ENCODE measurements at places on chromosomes 6 and 20.

GRCh38 chr6:15770347-15771143 is 107.7 kb upstream of the DTNBP1 start:
- DNase-seq = no peak

DNA sequence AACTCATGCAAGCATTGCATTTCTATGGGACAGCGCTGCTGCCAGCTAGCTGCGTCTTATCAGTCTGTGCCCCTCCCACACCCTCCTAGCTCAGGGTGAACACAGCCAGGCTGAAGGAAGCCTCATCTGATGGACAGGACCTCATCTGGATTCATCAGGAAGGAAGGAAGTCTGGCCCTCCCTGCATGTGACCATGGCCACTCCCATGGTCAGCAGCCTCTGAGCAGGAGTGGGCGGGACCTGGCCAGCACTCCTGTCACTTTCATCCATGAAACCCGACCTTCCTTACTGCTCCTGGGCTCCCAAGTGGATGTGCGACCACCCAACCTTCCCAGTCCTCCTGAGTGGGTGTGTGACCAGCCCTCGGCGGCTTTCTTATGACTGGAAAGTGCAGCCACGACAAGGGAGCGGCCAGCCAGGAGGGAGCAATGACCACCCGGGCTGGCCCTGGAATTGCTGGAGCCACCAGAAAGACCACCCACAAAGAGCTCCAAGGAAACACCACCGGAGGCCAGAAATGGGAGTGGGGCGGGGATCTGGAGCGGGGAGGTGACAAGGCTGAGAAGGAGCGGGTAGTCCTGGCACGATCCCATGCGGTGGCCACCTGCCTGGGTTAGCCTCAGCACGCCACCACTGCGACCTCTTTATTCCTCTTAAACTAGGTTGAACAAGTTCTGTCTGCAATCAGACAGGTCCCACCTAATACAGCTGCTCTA is 241.2 kb downstream of the TTLL2 start:
- no peak for DNase-seq

GRCh38 chr20:11221046-11221445 is 547.2 kb upstream of the JAG1 start:
- DNase-seq = no peak

DNA sequence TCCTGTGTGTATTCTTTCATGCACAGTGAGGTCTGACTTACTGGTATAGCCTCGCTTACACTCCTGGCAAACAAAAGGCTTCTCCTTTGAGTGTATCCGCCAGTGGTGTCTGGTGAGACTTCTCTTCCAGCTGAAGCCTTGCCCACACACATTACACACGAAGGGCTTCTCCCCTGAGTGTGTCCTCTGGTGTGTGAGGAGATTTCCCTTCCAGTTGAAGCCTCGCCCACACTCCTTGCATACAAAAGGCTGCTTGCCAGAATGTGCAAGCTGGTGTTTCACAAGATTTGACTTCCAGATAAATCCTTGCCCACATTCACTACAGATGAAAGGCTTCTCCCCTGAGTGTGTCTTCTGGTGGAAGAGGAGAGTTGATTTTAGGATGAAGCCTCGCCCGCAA is 21.5 kb downstream of the ZNF337 start:
- DNase-seq = no peak

GRCh38 chr20:61850926-61851900 is 214.5 kb downstream of the TAF4 start:
- no peak for DNase-seq

- no peak for DNase-seq
Measured at GRCh38 chr20:16412906-16413305, 160.3 kb downstream of the KIF16B start.

DNA sequence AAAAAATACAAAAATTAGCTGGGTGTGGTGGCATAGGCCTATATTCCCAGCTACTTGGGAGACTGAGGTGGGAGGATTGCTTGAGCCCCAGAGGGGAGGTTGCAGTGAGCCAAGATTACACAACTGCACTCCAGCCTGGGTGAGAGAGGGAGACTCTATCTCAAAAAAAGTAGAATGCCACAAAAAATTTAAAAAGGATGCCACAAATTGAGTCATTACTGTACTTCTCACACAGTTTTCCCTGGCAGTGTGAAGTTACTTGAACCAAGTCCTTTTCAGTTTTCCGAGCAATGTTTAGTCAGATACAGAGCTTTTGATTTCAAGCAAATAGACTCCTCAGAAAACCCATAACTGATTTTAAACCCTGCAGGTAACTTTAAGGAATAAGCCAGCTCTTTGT is 53.3 kb downstream of the TNFRSF21 start:
- DNase-seq = no peak

- no peak for DNase-seq
Measured at GRCh38 chr6:144647971-144648651, 363.0 kb downstream of the UTRN start.

GRCh38 chr20:38121741-38122140 is 43.3 kb downstream of the TGM2 start:
- DNase-seq = no peak

DNA sequence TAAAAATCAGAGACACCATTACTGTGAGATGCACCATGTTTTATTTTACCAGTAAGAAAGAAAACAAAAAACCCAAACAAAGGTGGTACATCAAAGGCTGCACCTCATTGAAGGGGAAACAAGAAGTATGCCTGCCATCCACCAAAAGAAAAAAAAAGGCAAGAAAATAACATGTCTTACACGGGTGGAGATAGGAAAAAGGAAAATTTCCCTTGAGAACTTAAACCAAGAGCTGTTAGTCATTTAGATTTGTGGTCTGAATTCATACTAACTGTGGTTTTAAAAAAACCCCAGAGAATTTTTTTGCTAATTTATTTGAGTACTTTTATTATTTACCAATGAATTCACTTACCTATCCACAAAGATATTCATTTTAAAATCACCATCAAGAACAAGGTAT is 144.0 kb downstream of the LRRC1 start:
- no peak for DNase-seq

- DNase-seq = no peak
Measured at GRCh38 chr6:111691345-111692225, 85.9 kb upstream of the TRAF3IP2 start.

DNA sequence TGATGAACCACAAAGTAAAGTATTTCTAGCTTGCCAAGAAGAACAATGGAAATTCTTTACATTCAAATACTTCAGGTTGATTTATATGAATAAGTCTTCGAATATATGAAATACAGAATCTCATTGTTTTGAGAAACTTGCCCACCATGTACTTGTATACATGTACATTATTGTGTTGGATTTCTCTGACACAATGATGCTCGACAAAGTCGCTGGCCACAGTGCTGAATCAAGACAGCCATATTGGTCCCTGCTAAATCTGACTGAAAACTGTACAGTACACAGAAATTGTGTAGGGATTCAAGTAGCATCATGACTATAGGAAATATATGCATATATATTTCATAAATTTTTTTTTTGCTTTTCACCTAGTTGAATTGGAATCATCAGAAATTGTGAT is 13.1 kb upstream of the LIN28B start:
- DNase-seq = no peak

DNA sequence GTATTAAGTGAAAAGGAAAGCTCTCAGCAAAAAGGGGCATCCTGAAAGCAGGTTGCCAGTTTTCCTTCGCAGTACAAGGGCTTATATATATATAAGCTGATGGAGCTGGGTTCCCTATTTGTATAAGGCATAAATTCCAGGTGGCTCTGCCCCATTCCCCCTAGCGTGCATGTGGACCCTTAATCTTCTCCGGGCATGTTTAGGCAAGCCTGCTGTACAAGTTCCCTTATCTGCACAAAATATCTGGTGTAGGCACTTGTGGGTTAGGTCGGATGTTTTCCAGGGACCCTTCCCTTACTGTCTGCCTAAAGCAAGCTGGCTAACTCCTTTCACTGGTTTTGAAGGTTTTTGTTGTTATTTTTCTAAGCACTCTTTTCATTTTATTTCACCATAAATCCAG is 140.7 kb downstream of the FUT9 start:
- no peak for DNase-seq

DNA sequence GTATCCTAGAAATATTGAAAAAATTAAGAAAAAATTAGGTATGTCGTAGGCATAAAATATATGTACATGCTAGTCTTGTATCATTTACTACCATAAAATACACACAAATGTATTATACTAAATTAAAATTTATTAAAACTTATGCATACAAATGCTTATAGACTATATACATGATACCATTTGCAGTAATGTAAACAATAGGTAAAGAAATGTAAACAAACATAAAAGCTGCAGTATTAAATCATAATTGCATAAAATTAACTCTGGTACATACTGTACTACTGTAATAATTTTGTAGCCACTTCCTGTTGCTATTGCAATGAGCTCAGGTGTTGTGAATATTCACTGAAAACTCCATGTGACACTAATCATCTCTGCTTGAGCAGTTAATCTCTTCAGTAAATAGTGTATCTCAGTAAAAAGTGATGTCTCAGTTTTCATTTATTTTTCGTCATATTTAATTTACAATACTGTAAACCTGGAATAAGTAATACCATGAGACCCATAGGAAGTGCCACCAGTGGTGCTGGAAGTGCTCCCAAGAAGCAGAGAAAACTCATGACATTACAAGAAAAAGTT is 29.3 kb downstream of the RALGAPB start:
- DNase-seq = no peak

DNA sequence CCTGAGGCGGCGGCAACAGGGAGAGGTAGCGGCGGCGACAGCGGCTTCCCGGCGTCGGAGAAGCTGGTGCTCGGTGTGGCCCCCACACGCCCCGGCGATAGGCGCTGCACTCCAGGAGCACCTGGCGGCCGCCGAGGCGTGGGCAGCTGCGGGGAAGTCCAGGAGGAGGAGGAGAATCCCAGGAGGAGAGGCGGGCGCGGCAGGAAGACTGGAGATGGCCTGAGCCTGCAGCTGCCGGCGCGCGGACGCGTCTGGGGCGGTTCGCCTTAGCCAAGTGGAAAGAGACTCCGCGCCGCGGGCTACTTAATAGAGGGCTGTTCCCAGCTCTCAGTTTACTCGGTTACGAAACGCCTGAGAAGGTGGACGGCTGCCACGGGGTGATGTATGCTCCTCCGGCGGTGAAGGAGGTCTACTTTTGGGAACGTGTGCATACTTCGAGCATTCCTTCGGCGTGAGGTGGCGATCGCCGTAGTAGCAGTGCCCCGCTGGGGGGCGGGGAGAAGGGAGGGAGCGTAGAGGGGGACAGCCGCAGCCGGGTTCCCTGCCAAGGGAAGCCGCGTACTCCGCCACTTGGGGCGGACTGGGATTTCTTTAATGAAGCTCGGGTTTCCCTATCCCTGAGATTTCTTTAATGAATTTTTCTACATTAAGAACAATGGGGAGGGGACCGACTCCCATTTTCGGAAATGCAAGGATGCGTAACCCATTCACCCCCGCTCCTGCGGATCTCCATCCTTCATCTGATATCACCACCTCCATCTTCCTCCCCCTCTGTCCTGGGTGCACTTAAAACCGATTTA is at the start of gene COL12A1:
COL12A1 (minus strand) TSS at position 278 of the 800 bp plus-strand sequence. CDS start 3,261 bp downstream, outside the sequence.
- DNase-seq = no peak

GRCh38 chr20:35489717-35490116 is 34.3 kb downstream of the CEP250 start:
- DNase-seq = no peak

DNA sequence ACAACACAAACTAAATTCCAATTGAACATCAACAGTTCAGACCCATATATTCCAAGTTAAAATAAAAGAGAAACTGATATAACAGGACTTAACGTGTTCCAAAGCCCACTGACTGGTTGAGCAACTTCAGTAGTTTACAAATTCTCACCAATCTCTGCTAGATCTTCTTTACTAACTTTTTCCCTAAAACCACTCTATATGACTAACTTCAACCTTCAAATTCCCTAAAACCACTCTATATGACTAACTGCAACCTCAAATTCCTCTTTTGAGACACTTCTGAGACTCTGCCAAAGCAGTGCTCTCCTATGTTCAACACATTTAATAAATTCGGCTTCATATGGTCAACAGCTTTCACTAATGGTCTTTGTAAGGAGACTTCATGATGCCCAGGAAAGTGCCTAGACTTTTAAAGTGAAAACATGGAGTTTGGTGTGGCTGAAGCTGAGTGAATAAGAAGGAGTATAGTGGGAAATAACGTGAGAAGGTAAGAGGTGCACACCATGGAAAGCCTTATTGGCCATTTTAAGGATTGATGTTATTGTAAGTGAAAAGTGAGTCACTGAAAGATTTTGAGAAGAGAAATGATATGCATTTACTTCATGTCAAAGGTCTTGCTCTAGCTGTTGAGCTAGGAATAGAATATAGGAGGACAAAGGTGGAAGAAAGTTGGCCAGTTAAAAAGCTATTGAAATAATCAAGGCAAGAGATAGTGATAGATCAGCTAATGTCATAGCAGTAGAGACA is 134.0 kb upstream of the HCRTR2 start:
- DNase-seq = no peak

DNA sequence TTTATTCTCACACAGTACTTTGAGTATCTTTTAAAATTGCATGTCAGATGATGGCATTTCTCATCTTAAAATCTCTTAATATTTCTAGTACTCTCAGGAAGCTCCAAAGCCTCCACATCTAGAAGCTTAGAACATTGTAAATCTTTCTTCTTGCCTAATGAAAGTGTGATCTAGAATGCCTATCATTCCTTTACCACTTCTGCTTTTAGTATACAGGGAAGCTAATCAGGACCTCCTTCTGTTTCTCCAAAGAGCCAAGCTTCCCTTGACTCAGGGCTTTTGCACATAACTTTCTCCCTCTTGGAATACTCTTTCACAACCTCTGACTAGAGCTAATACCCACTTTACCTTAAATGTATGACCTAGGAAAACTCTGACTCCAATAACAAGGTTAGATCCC is 7.5 kb upstream of the ELOVL4 start:
- no peak for DNase-seq

DNA sequence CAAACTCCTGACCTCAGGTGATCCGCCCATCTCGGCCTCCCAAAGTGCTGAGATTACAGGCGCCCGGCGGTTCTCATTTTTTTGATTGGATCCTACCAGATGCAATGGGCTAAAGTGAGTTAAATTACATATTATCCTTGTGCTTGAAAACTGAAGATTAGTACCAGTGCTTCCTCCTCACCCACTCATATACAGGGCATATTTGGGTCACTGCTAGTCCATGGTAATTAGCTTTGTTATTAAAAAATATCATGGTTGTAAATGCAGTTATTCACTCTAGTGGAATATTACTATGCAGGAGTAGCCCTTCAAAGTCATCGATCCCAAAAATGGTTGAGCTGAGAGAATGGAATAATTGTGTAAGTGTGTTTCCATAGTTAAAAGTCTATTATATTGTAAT is 26.5 kb downstream of the ZNF292 start:
- no peak for DNase-seq

DNA sequence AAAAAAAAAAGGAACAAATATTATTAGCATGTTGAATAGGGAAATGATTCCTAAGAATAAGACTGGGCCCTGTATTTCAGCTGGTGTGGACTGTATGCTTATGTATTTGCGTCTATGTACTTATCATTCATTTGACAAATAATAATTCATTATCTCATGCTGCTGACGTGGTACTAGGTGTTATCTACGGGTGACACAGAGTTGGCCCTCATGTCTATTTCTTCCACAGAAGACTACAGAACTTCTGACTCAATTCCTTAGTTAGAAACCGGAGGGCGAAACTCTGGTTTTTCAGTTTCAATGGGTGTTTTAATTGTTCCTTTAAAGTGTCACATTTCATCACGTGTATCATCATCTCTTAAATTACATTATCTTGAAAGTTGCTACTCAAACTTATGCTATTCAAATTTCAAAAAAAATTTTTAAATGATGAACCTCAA is 305.9 kb downstream of the CLIC5 start:
- no peak for DNase-seq

- no peak for DNase-seq
Measured at GRCh38 chr6:152310371-152310954, 326.7 kb downstream of the SYNE1 start.

GRCh38 chr6:136403110-136403980 is 113.7 kb upstream of the BCLAF1 start:
- DNase-seq = no peak
